ENCODE measurements at places on chromosomes 5 and 9. TPM values are rescaled to one million over a fixed set of nuclear protein-coding genes. Genes with fewer than 3 reads are reported as not detected.

Gene FOXD4
- total RNA-seq: 0.24 TPM

DNA sequence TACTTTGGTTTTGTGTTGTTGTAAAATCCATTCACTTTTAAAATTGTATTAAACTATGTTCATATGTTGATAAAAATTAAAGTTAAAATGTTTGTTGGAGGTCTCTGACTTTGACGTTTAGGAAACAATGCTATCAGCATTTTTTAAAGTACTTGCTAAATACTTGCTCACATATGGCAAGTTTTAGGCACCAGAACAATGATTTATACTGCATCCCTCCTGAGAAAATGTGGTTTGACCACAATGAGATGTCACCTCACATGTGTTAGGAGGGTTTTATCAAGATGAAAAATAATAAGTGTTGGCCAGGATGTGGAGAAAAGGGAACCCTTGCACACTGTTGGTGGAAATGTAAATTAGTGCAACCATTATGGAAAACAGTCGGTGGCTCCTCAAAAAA, 180.8 kb downstream of the HSD17B3 start:
- DNase-seq: no peak

GRCh38 chr5:177982072-177982727, 13.8 kb downstream of the PROP1 start:
- no peak for DNase-seq

DNA sequence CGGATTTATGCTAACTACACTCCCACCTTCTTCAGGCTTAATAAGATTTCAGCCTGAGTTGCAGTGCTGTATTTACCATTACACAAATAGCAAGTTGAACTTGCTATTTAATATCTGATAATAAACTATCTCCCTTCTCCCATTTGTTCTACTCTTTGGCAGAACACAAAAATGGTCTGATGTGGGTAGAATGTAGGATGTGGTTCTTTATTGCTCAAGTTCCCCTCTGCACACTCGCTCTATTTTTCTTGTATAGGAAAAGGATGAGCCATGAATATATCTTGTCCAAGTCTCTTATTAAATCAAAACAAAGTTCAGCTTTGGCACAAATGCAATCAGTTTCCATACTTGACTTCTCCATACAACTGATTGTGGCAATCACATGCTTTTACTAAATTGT, 37.2 kb upstream of the KIF2A start:
- no peak for DNase-seq

DNA sequence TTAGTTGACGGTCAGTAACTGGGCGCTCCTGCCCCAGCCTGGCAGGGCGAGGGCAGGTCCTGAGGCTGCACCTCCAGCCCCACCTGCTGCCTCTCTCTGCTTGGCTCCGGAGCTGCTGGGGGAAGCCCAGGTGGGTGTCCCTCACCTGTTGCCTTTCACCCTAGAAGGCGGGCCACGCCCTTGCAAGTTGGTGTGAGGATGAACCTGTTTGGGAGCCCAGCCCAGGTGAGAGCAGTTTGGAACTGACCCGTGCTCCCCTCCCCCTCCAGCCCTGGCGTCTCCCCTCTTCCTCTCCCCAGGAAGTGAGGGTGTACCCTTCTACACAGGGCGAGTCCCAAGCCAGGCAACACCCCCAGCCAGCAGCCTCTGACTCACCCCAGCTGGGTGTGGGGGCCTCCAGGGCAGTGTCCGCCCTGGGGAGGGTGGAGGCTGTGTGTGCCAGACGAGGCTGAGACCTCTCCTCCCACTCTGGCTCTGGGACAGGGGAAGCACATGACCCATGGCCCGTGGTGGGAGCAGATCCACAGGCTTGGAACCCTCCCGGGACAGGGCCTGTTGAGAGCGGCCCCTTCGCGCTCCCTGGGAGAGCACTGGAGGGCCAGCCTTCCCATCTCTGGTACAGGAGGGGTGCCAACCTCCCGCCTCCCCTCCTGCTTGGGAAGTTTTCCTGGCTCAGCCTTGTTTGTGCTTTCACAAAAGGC, 10.4 kb downstream of the LRRC8A start:
- DNase-seq: peak; percentile 89

- DNase-seq: peak; percentile 36
Observed at GRCh38 chr9:134564431-134565170, 77.0 kb upstream of the COL5A1 start.

DNA sequence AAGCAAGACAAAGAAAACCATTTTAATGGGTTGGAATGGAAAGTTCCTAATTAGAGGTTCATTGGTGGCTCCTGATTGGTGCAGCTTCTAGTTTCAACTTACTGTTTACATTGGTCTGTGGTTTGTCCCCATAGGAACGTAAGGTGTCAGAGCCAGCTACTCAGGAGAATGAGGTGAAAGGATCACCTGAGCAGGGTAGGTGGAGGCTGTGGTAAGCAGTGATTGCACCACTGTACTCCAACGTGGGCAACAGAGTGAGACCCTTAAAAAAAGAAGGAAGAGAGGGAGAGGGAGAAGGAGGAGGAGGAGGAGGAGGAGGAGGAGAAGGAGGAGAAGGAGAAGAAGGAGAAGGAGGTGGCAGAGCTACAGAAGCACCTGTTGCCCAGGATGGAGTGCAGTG, 30.4 kb downstream of the KCNIP1 start:
- no peak for DNase-seq

DNA sequence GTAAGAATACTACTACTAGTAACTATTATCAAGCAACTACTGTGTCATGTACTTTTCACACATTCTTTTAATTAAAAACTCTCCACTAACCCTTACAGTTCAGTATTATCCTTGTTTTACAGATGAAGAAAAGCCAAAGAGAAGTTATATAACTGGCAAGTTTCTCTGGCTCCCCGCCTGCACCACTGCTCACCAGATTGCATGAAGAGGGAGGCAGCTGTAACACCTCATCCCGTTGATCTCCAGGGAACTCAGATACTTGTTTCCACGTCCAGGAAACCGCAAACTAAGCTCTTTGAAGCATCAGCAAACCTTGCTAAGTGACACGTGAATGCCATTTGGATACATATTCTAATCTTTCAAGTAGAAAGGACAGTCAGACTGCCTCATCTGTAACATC, 70.3 kb downstream of the RIGI start:
- no peak for DNase-seq

Gene GPRIN1
- 15.6 TPM for total RNA-seq

GRCh38 chr9:84504360-84504759, 163.8 kb upstream of the SLC28A3 start:
- DNase-seq: no peak

GRCh38 chr5:94283093-94283492, 335.3 kb downstream of the KIAA0825 start:
- DNase-seq: no peak

DNA sequence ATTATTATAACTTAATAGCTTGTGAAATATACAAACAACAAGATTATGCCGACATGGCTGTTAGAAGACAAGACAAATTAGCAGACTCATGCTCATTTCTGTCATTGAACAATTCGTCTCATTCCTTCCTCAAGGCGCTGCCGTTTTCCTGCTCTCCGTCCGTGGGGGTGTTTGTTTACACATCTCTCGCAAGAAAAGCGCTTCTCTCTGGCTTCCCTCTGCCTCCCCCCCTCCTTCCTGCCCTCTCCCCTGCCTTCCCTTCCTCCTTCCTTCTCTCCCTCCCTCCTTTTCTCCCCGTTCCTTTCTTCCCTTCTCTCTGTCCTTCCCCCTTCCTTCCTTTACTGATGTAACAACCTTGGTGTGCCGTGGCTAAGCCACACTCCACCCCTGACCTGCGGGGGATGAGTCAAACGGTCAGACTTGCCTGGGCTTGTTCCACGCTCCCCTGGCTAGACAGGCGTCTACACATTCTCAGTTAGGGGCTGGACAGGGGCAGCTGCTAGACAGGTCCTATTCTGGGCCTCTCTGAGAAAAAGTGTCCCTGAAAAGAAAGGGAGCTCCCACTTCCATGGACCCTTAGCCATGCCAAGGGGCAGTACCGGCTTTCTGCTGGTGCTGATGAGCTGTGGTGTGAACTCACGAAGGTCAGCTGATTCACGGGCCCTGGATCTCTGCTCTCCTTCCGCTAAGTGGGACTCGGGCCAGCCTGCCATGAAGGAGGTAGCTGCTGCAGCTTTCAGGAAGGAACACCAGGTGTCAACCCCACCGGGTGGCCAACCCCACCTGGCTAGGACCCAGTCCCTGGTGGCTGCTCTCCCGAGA, 32.0 kb upstream of the SPTLC1 start:
- DNase-seq: peak; percentile 84

DNA sequence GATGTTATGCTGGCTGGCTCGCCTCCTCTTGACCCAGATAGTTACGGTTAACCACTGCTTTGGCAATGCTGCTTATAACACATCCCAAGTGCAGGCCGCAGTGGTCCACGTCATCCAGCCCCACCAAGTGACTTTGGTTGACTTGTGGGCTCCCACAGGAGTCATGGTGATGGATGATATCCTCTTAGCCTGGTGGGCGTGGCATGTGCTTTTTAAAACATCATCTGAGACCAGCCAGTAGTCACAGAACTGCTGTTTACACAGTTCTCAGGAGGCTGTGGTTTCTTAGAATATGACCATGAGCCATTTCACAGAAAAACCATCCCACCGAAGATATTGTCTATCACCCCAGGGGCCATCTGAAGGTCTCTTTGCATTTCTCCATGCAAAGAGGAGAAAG, 216.9 kb downstream of the SH3GL2 start:
- no peak for DNase-seq

Gene MYORG
- total RNA-seq: 0.97 TPM

- DNase-seq: no peak
Observed at GRCh38 chr5:82537687-82538306, 259.6 kb upstream of the RPS23 start.

- DNase-seq: no peak
Observed at GRCh38 chr5:67030289-67031056, 166.1 kb downstream of the CD180 start.

DNA sequence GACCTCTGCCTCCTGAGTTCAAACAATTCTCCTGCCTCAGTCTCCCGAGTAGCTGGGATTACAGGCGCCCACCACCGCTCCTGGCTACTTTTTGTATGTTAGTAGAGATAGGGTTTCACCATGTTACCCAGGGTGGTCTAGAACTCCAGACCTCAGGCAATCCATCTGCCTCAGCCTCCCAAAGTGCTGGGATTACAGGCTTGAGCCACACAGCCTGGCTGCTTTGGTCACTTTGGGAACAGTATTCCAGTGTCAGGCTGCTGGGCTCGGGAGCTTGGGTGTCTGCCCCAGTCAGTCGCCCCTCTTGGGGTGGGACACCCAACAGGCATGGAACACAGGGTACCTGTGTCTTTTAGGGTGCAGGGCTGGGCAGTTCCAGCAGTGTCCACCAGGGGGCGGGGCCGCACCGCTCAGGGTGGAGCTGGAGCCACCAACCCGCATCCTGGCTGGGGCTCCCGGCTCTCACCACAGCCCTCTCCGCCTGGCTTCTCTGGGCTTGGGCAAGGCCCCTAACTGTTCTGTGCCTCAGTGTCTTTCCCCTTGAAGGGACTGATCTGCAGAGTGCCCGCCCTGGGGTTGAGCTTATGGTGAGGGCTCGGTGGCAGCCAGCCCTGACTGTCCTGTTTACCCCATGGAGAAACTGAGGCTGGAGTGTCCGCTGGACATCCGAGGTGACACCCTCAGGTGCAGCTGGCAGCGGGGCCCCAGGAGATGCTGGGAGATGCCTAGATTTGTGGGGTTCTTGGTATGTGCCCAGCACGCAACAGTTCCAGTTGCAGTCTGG, 6.4 kb upstream of the RNU6ATAC start:
- no peak for DNase-seq

DNA sequence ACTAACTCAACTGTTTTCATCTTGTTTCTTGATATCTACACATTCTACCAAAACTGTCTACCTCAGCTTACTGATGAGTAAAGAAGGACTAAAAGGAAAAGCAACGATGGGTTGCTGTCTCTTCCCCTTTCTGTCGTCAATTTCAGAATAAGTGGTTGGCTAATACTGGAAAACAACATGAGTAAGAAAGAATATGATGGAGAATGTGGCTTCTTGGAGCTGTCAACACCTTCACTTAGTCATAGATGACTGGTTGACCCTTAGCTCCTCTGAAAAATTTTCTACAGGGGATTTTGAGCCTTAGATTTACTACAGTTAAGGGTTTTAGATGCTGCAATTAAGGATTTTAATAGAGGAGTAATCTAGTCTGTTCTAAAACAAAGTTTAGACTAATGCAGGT, 797.9 kb downstream of the TLE4 start:
- DNase-seq: no peak

GRCh38 chr9:68705531-68706362, 707 bp downstream of the PIP5K1B start:
- DNase-seq: no peak

DNA sequence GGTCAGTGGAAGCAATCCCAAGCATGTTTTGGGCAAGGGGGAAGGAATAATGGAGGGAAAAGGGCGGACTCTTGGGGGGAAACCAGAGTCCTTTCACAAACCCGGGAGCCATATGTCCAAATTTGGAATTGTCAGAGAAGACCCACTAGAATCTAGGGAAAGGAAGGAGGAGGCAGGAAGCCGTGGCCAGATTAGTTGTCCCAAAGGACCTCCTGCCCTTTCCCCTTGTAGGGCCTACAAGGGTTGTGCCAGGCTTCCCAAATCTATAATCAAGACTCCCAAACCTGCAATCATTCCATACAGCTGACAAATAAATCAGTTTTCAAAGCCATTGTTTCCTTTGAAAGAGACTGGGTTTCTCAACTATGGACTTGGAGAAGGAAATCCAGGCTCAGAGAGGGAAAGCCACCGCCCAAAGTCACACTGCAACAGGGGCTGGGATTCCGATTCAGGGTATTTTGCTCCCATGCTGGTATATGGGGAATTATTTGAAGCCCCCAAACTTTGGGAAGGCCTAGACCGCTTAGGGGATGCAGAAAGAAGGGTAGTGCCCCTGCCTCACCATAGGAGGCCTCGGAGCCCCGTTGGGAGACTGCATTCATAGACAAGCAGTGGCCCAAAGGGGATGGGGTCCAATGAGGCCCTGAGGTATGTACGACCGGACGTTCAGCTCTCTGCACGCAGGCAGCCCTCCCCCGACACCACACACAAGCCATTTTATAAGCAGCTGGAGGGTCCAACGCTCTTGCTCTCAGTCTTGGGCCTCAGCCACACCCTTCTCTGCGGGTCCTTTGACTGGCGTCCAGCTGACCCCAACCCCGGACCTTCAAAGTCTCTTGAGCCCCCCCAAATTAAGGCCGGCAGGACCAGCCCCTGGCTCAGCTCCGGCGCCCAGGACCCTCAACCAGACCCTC, 815 bp downstream of the ANXA6 start:
- peak; percentile 42 for DNase-seq

Gene HAVCR1
- total RNA-seq: not detected

DNA sequence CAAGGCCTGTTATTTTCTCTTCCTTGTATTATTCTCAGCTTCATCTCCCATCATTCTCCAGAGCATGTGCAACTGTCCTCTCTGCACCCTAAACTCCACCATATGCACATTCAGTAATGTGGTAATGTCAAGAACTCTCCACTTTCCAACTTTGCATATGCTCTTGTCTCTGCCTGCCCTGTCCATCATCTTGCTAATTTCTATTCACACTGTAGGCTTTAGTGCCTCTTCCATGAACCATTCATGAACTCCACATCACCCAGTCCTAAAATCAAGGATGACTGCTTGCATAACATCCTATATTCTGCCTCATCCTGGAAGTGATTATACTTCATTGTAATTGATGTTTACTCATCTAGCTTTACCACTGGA, 354.8 kb downstream of the PDE4D start:
- DNase-seq: no peak

Gene PCDHGA1
- 2.2 TPM for total RNA-seq

Gene FGF18
- 0.21 TPM for total RNA-seq

GRCh38 chr9:6759185-6759977, 1.6 kb downstream of the KDM4C start:
- DNase-seq: no peak

Gene PPP2R2B
- total RNA-seq: not detected

GRCh38 chr5:180040287-180041214, 31.0 kb downstream of the RNF130 start:
- DNase-seq: no peak

Gene DNM1
- total RNA-seq: 2.2 TPM

GRCh38 chr5:96196890-96197289, 235.2 kb upstream of the ELL2 start:
- no peak for DNase-seq

Data from SJSA1 (cell line).